Activated gamma-delta T cell treated with Interleukin-2 at 50 U/mL for 16 hours (primary cell): ENCODE measurements at places on chromosomes 3 and 15.

DNA sequence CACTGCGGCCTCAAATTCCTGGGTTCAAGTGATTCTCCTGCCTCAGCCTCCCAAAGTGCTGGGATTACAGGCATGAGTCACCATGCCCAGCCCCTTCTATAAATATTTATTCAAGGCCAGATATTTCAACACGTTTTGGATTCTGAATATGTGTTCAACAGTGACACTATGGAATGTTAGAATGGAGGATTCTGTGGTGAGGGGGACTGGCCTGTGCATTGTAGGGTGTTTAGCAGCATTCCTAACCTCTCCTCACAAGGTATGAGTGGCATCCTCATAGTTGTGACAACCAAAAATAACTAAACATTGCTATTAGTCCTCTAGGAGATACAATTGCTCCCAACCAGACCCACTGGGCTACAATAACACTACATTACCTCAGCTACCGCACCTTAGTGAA is 104.0 kb upstream of the ATP10A start:
- no peak for DNase-seq

- no peak for DNase-seq
Measured at GRCh38 chr15:38896647-38897046, 332.0 kb upstream of the RASGRP1 start.

DNA sequence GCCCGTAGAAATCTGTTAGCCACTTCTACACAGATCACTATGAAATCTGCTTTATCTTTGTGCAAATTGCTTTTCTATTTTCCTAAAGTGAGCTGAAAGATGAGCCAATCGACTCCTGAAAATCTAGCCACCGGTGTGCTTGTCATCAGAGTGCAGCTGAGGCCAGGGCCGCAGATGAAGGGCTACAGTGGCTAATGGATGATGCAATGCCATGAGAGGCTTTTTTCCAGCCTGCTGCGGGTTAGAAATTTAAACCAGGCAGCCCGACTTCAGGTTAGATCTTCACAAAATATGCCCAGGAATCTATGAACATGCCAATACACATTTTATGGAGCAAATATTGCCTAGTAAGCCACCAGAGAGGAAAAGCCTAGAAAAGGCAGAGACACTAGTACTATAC is 948.2 kb upstream of the CFAP20DC start:
- DNase-seq: no peak

GRCh38 chr3:24396338-24396737 is 98.3 kb downstream of the THRB start:
- DNase-seq: no peak
